Brain pericyte (primary cell): ENCODE measurements at places on chromosomes 12 and 14.

- no peak for DNase-seq
These were observed 260.8 kb upstream of the TBX3 start for GRCh38 chr12:114944736-114945135.

GRCh38 chr12:114038962-114039361, 72.8 kb upstream of the RBM19 start:
- no peak for DNase-seq

DNA sequence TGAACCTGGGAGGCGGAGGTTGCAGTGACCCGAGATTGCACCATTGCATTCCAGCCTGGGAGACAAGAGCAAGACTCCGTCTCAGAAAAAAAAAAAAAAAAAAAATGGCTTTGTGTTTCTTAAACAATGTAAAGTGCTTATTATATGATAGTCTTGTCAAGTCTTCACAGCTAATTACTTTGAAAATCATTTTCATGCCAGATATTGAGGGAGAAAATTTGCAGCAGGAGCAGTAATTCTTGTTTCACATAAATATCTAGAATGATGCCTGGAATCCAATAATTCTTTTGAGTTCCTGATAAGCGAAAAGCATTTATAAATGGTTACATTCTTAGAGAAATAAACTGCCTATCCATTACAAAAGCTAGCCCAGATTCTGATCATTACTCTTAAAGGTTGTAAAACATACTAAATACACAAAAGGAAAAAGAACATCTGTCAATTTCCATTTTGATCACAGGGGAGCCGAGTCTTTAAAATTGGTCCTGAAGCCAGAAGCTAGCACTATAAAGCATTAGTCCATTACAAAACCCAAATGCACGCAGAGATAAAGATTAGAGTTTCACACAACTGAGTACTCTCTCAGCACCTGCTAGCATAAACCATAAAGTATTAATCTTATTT, 50.3 kb downstream of the IFT81 start:
- DNase-seq = no peak

- no peak for DNase-seq
These were observed 6.9 kb downstream of the GCH1 start for GRCh38 chr14:54895683-54896082.

DNA sequence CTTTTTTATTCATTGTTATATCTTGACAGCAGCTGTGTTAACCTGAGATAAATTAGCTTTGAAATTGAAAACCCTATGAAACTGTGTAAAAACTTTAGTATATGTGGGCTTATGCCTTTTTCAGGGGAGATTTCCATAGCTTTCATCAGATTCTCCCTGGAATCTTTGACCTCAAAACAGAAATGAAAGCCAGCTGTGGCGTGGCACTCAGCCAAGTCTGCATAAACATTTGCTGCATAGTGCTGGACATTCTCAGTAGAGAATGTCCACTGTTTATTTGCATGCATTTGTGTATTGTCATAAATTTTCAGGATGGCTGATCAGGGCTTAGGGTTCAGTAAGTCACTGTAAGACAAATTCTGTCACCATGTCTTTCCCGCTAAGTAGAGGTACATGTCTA, 115.3 kb upstream of the NAP1L1 start:
- DNase-seq = no peak

DNA sequence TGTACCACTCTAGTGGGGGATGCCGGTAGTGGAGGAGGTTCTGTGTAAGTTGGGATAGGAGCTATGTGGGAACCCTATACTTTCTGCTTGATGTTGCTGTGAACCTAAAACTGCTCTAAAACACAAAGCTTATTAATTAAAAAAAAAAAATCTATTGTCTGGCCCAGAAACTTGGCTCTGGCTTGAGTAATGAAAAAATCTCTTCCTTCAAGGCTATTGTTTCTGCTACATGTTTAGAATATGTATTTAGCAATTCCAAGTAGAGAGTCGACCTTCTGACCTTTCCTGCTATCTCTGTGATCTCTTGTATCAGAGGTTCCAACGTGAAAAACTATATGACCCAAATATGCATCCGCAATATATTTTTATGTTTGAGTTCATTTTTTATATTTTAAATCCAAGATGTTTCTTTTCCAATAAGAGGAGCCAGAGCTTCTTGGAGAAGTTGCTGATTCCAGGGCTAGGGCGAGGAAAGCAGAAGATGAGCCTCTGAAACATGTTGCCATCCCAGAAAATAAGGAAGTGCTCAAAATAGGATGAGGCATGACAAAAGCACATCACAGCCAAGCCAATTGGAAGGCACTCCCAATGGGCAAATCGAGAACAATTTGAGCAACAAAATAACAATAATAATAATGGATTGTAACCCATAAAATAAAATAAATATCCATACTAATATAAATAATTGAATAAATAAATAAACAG, 184.6 kb upstream of the TMEM260 start:
- DNase-seq = no peak

GRCh38 chr14:99360774-99361595, 89.0 kb upstream of the BCL11B start:
- no peak for DNase-seq

- DNase-seq = no peak
These were observed 164.9 kb downstream of the PHETA1 start for GRCh38 chr12:111203969-111204368.

- no peak for DNase-seq
These were observed 704.3 kb upstream of the FLRT2 start for GRCh38 chr14:84825481-84826251.

DNA sequence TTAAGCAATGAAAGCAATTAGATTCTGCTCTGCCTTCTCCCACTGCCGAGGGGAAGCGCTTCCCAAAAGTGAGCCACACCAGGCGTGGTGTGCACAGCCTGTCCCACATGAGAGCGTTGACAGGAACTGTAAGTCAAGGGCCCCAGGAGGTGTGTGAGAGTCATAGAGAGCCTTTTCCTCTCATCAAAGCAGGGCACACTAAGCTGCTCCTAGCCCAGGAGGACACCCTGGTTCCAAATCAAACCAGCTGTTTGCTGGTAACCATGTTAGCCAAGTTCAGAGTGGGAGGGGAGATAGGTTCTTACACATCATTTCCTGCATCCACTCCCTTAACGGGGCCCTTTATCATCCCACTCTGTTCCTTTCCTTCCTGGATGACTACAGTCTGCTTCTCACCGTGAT, 98.3 kb downstream of the SPTSSA start:
- no peak for DNase-seq
